Activated T-helper 2 cell treated with anti-CD3 and anti-CD28 coated beads, Interferon-gamma antibody, Interleukin-2, Interleukin-4, amounts not matched to agents 10 μg/mL and 5 μg/mL and 100 μg/mL, durations not matched to agents 14 hours and 24 hours and 36 hours (primary cell): ENCODE measurements at places on chromosomes 1 and 21.
A peak's percentile ranks its signal among the peaks of the same experiment; 100 is the strongest.

- H3K36me3 ChIP-seq: no peaks in the 10 kb centered on the region
- no peaks in the 10 kb centered on the region for H3K4me1 ChIP-seq
- H3K27me3 ChIP-seq: peaks cover 1% of the 10 kb centered on the region
- H3K27ac ChIP-seq: no peak overlapping the region
Observed at GRCh38 chr21:41680444-41681347, 86.2 kb downstream of the RIPK4 start.

DNA sequence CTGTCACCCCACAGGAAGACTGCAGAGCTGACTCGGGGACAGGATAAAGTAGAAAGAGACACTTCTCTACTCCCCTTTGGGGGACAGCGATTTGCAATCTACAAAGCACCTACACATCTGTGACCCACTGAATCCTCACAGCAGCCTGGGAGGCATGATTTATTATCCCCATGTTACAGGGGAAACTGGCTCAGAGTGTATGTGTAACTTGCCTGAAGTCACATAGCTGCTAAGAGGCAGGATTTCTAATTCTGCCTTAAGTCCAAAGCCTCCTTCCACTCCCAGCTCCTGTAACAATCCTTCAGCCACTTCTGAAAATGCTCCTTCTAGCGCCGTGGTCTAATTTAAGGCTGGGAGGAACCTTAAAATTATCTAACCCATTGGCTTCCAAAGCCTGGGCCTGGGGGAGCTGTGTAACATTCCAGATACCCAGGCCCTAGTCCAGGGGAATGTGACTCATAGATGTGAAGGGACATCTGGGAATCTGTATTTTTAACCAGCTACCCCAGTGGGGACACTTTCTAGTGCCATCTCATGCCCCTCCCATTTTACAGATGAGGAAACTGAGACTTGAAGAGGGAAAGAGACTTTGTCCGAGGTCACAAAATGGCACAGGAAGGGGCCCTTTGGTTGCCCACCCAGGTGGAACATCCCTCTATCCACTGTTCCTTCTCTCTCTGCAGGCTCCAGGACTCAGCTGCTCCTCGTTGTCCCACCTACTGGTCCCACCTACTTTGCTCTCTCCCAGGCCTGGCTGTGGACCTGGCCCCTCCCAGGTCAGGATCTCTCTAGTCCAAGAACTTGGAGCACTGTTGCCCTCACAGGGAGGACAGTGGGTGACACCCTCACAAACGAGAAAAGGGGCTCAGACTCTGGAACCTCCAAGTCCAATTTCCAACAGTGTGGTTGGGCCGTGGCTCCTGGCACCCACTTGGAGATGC is 48.9 kb downstream of the AHDC1 start:
- peaks cover 24% of the 10 kb centered on the region for H3K4me1 ChIP-seq
- H3K27me3 ChIP-seq: no peaks in the 10 kb centered on the region
- H3K27ac ChIP-seq: peak overlapping the region; percentile 52

- H3K4me1 ChIP-seq: no peaks in the 10 kb centered on the region
- no peak for DNase-seq
- no peaks in the 10 kb centered on the region for H3K36me3 ChIP-seq
- no peak overlapping the region for H3K27ac ChIP-seq
- no peak overlapping the region for H3K4me3 ChIP-seq
Observed at GRCh38 chr21:22961258-22961657, 1963.0 kb downstream of the NCAM2 start.

DNA sequence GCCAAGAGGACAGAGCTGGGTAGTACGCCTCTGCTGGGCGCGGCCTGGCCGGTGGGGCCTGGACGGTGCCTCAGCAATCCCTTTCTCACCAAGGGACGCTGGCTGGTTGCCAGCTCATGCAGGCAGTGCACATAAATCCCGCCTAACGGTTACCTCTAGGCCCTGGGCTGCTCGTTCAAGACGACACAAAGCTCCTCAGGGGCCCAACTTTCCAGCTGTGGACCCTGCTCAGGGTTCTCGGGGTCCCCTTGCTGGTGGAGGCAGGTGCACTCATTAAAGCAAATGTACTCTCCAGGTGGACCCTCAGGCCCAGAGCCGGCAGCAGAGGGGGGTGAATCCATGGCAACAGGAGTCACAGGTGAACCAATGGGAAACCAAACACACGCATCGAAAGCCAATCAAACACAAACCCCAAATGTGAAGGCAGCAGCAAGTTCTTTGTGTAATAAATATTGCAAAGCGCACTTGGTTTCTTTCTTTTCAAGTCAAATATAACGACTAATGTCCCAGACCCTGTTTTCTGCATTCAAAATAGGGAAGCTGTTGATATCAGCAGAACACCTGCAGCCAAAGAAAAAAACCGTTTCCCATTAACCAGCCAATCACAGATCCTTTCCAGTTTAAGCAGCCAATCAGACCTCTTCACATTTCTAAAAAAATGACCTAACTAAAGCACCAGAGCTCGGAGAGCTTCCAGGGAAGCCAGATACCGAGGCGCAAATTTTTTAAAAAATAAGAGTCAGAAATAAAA is 26.1 kb upstream of the CLSTN1 start:
- DNase-seq: no peak
- no peak overlapping the region for H3K27ac ChIP-seq
- no peak overlapping the region for H3K4me3 ChIP-seq
- H3K4me1 ChIP-seq: peaks cover 9% of the 10 kb centered on the region

GRCh38 chr1:92968138-92969032 is 7.1 kb upstream of the DIPK1A start:
- H3K4me3 ChIP-seq: no peak overlapping the region
- H3K27me3 ChIP-seq: no peaks in the 10 kb centered on the region
- peaks cover 28% of the 10 kb centered on the region for H3K4me1 ChIP-seq
- no peak overlapping the region for H3K27ac ChIP-seq
- DNase-seq: no peak

- DNase-seq: no peak
- H3K4me1 ChIP-seq: no peaks in the 10 kb centered on the region
- H3K36me3 ChIP-seq: no peaks in the 10 kb centered on the region
- H3K4me3 ChIP-seq: no peak overlapping the region
Observed at GRCh38 chr1:196034080-196034706, 574.0 kb downstream of the KCNT2 start.
